ENCODE measurements at places on chromosomes 3 and 15.
A peak's percentile ranks its signal among the peaks of the same experiment; 100 is the strongest.

- DNase-seq, result no peak
- no peaks in the 10 kb centered on the region for H3K27me3 ChIP-seq
- H3K4me3 ChIP-seq, result no peak overlapping the region
- H3K4me1 ChIP-seq, result no peaks in the 10 kb centered on the region
- H3K27ac ChIP-seq, result no peak overlapping the region
Observed at GRCh38 chr3:188231456-188231855, 77.5 kb downstream of the LPP start.

- H3K36me3 ChIP-seq, result peaks cover 54% of the 10 kb centered on the region
- no peaks in the 10 kb centered on the region for H3K4me1 ChIP-seq
- no peak for DNase-seq
- no peaks in the 10 kb centered on the region for H3K27me3 ChIP-seq
Observed at GRCh38 chr3:171122240-171122639, 95.7 kb upstream of the SLC2A2 start.

- no peaks in the 10 kb centered on the region for H3K4me1 ChIP-seq
- no peaks in the 10 kb centered on the region for H3K27me3 ChIP-seq
- DNase-seq, result no peak
- no peak overlapping the region for H3K27ac ChIP-seq
- H3K36me3 ChIP-seq, result peaks cover 1% of the 10 kb centered on the region
Observed at GRCh38 chr3:105504440-105504951, 137.8 kb downstream of the ALCAM start.

DNA sequence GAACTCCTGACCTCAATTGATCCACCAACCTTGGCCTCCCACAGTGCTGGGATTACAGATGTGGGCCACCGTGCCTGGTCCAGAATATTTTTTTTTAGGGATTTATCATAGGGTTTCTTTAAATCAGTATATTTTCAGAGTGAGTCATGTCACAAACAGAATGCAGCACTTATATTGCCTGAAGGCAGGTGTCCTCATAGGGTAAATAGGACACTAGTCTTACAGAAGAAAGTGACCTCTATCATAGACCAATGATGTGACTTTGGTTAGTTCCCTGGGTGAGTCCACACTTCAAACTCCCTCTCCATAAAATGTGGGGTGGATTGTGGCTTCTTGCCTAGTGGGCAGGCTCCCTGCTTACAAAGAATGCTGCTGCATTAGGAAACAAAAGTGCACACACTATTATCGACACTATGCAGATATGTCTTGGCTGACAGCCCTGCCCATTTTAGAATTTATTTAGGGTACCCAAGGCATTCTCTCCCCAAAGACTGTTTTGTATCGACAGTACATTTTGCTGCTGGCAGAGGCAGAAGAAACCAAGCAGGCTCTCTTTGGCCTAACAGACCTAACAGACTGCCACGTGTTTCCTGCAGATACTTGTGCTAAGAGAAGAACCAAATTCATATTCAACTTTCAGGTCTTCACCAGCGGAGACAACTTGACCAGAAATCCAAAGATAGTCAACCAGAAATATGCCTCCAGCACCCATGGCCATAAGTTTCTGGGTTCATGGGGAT is 125.0 kb downstream of the MOBP start:
- peaks cover 8% of the 10 kb centered on the region for H3K27me3 ChIP-seq
- H3K4me3 ChIP-seq, result no peak overlapping the region
- H3K36me3 ChIP-seq, result no peaks in the 10 kb centered on the region
- H3K4me1 ChIP-seq, result no peaks in the 10 kb centered on the region
- H3K27ac ChIP-seq, result no peak overlapping the region

DNA sequence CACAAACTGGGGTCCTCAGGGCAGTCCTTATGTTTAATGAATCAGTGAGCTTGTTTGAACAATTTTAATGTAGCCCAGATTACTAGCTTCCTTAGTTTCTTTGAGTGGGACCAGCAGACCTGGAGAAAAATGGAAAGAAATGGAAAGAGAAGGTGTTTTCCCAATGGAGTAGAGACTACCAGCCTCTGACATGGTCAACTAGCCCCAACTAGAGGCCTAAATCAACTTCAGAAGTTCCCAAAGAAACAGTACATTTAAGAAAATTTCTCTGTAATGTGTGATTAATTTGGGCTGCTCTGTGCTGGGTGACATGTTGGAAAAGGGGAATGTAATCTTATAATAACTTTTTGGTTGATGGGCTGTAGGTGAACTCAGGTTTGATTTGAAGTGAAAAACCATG is 310.9 kb downstream of the MFSD1 start:
- H3K27ac ChIP-seq, result no peak overlapping the region
- no peak overlapping the region for H3K4me3 ChIP-seq
- H3K27me3 ChIP-seq, result no peaks in the 10 kb centered on the region
- no peaks in the 10 kb centered on the region for H3K4me1 ChIP-seq

DNA sequence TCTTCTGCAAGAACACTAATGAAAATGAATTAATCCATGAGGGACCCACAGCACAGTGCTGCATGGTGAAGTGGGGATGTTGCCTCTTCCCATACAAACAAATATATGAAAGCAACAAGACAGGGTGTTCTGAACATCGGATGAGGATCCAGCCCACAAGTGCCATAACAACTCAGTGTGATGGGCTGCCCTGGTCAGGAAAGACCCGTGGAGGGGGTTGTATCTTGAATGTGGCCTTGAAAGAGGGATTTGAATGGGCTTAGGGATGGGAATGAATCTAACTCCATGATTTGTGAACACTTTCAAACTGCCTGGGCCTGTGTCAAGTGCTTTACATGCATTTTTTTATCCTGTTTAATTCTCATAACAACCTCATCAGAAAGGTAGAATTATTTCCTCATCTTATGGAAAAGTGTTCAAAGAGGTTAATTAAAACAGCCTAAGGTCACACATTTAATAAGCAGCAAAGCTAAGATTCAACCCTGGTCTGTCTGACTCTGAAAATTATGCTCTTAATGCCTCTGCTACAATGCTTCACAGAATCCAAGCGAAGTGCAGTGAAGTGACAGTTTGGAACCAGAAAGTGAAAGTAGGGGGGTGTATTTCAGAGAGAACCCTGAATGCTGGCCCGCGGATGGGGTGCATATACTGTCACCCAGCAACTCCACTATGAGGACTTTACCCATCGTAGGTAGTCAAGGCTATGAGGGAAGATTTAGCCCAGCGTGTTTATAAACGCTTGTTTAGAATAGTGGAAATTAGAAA is 65.6 kb upstream of the HEG1 start:
- H3K4me1 ChIP-seq, result peaks cover 50% of the 10 kb centered on the region
- peak; percentile 56 for DNase-seq
- no peak overlapping the region for H3K4me3 ChIP-seq
- peak overlapping the region; percentile 5 for H3K27ac ChIP-seq
- H3K36me3 ChIP-seq, result peaks cover 11% of the 10 kb centered on the region
- H3K27me3 ChIP-seq, result peaks cover 12% of the 10 kb centered on the region

DNA sequence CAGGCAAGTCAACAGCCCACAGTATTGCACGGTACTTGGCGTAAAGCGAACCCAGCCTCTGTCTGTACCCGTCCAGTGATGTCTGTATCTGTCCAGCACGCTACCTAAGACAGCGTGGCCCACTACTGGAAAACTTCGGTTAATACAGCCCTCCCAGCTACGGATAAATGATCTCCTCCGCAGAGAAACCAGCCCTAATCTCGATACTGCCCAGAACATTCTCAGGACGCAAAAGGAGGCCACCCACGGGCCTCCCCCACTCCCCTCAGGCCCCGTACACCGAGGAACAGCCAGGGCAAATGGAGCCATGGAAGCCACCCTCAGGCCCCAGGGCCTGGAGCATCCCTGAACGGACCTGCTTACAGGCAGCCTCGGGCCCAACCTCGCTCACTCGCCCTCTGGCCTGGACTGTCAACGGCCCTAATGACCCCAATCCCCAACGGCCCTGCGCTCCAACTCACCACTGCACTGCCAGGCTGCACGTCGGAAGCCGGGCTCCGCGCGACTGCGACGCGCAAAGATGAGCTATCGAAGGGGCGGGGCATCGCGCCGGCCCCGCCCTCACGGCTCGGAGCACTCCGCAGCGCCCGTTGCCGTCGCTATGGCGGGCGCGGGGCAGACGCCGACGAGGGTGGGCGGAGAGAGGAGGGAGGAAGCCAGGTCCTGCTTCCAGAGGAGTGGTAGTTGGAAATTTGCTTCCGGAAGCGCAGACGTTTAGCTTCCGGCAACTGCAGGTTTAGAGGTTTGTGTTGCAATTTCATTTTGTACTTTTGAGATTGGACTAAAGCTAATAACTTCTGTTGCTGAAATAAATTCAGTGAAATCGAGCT is at the start of gene SKIC8:
TSS of gene SKIC8 (minus strand) at position 509 of the 830 bp plus-strand sequence. CDS start 3,923 bp downstream, outside the sequence.
- peaks cover 43% of the 10 kb centered on the region for H3K4me1 ChIP-seq
- DNase-seq, result peak; percentile 95
- H3K36me3 ChIP-seq, result no peaks in the 10 kb centered on the region

DNA sequence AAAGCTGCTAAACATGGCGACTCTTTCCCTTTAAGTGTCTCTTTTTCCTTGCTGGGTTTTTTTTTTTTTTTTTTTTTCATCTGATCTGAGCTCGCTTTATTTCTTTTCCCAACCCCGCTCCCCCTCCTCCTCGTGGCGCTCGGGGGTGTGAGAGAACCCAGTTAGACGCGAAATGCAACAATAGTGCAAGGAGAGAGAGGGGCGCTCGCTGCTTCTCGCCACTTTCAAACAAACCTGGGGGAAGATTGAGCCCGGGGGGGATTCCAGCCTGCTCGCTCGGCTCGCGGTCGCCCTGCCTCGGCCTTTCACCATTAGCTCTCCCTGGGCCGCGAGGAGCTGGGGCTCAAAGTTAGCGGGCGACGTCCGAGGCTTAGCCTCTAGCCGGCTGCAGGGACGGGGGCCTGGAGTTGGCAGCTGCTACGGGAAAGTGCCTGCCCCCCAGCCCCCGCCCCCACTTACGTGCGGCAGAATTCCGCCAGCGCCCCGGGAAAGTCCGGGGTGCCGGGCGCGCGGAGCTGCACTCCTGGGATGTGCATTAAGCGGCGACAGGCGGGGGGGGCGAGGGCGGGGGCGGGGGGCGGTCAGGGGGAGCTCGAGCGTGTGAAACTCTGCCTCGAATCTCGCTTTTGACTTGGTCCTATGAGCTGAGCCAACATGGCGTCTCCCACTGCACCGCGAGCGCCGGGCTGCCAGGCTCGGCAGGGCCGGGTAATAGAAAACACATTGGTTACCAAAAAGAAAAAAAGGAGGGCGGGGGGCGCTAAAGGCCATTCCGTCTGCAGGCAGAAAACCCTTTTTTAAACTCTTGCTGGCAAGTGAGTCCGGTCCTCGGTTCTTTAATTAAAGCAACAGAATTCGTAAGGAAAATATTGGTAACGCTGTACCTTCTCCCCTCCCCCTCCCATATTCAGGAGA is 10.4 kb downstream of the NR2F2 start:
- H3K27ac ChIP-seq, result peak overlapping the region; percentile 32
- no peak overlapping the region for H3K4me3 ChIP-seq
- H3K36me3 ChIP-seq, result peaks cover 6% of the 10 kb centered on the region
- H3K4me1 ChIP-seq, result peaks cover 2% of the 10 kb centered on the region
- DNase-seq, result peak; percentile 16

DNA sequence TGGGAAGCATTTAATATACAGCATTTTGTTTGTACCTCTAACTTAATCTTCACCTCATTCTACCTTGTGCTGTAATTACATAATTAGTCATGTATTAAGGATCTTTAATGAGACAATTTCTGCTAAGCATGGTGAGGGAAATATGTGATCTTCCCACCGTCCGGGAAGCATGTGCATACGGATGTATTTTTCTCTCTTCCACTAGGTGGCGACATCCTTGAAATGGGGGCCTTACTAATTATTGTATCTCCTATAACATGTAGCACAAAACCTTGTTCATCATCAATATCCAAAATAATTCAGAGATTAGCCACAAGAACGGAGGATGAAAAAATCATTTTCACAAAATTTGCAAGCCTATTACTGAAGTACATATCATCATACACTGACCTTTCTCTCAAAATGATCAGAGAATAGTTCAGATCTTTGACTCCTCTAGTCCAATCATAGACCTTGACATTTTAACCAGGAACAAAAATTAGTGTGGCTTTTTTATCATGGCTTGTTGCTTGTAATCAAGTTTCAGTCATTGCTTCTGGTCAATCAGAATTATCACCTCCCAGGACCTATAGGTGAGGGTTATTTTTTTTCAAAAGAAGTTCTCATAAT is 148.9 kb upstream of the GBE1 start:
- H3K4me1 ChIP-seq, result no peaks in the 10 kb centered on the region
- DNase-seq, result no peak
- H3K36me3 ChIP-seq, result no peaks in the 10 kb centered on the region

DNA sequence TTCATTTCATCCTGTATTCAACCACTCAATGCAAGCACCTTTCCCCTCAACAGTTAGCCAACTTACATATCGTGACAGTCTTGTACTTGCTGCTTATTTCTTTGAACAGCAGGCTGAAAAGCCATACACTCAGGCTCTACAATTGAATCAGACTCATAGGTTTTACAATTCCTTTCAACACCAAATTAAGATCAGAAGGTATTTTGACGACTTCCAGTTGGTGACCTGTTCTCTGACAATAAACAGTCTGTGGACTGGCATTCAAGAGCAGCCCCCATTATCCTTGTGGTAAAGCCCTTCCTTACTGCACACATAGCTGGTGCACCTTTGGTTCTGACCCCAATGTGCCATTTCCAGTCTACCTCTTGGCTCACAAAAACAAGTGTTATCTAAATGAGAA is 140.0 kb upstream of the MB21D2 start:
- H3K4me1 ChIP-seq, result no peaks in the 10 kb centered on the region
- no peak overlapping the region for H3K27ac ChIP-seq
- H3K36me3 ChIP-seq, result no peaks in the 10 kb centered on the region

DNA sequence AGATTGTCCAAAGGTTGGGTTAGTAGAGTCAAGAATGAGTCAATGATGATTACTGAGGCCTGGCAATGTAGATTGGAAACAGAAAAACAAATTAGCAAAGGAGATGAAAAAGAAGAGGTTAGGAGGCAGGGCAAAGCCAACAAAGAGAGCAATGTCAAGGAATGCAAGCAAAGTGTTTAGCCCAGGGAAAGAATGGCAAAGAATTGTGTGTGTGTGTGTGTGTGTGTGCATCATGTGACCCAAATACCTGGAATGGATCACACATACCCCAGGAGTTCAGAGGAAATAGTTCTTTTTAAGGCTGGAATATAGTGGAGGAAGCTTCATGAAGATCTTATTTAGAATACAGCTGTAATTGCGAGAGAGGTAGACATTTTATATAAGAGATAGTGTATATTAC is 831.7 kb upstream of the ARPP21 start:
- H3K4me3 ChIP-seq, result no peak overlapping the region
- no peaks in the 10 kb centered on the region for H3K27me3 ChIP-seq

GRCh38 chr3:46112296-46112695 is 85.0 kb upstream of the XCR1 start:
- H3K4me3 ChIP-seq, result no peak overlapping the region
- H3K27me3 ChIP-seq, result no peaks in the 10 kb centered on the region
- DNase-seq, result peak; percentile 56
- H3K36me3 ChIP-seq, result peaks cover 39% of the 10 kb centered on the region

GRCh38 chr15:91867581-91868026 is 14.1 kb downstream of the SLCO3A1 start:
- no peak overlapping the region for H3K27ac ChIP-seq
- H3K4me3 ChIP-seq, result no peak overlapping the region
- peaks cover 66% of the 10 kb centered on the region for H3K4me1 ChIP-seq
- peaks cover 16% of the 10 kb centered on the region for H3K36me3 ChIP-seq
